CD4-positive, alpha-beta T cell treated with Interferon gamma for 1 hour (primary cell): ENCODE measurements at places on chromosomes 4 and X.
A peak's percentile ranks its signal among the peaks of the same experiment; 100 is the strongest.

DNA sequence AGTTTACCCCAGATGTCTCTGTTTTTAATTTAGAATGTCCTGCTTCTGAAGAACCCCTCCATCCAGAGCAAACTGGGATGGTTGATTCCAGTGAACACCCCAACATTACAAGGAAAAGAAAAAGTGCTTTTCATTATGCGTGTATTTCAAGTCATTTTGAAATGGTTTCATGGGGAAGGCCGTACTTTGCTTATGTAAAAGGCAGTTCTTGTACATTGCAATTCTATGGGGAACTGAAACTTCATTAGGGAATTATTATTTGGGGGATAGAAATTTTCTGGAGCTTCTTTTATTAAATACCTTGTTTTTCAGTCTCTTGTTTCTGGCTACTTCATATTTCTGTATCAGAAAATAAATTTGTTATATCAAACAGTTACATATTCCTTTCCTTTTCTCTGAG lies 96.9 kb upstream of the ZNF518B start:
- DNase-seq: no peak

DNA sequence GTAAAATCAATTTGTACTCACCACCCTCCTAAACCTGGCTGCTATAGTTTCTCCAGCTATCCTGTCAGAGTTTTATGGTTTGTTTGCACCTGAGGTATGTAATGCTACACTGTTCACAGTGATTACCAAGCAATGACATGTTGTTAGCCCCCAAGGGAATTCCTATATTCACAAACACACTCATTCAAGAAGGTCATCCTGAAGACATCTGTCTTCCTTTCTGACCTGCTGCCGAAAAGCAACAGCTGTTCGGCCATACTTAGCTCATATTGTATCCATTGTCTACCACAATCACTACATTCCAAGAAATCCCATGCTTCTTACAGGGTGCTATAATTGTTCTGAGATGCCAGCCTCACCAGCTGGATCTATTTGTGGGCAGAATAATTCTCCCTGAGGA lies 160.1 kb upstream of the GYPA start:
- DNase-seq: no peak

GRCh38 chr4:3168029-3168428 lies 80.9 kb upstream of the MSANTD1 start:
- no peak for DNase-seq

DNA sequence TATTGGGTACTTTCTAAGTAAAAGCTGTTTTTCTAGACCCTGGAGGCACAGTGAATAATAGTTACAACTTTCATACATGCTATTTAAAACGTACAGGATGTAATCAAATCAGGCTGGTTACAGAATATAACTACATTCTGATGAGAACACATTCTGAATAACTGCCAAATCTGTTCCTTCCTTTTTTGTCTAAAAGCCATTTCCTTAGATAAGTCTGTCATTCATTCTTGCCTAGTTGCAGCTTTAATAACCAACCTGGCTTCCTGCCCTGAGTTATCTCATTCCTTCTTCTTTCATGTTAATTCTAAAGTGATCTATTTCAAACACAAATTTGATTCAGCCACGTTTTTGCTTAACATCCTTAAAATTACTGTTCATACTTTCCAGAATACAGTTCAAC lies 189.7 kb upstream of the ITM2A start:
- DNase-seq: no peak

- no peak for DNase-seq
Observed at GRCh38 chr4:17370818-17371217, 141.1 kb downstream of the QDPR start.

DNA sequence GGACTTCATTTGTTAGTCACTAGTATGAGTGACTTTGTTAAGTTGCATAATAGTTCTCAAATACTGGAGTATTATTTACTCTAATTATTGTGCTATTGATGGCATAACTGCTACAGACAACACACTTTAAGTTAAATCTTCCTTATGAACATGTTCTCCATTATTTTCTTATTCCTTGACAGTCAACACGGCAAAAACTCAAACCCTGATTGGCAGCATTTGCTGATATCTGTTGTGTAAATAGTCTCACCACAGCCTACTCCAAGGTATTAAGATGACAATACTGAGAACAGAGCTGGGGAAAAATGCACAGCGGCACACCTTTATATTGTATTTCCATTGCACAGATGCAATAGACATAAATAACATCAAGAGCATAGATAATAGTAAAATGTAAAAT lies 568.0 kb upstream of the AADAT start:
- no peak for DNase-seq

DNA sequence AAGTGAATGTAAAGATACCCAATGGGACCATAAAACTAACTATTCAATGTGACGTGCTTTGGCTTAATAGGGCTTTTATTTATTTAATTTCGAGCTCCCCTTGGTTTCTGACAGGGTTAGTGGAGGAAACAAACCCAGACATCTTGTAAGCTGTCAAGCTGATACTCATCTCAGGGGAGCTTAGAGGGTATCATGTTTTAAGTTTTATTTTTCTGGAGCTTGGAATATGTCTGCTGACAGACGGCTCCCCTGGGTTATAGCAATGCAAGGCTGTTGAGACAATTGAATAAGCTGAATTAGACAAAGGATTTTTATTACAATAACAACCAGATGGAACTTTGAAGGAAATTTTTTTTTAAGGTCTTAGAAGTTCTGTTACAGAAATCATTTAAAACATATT lies 456.5 kb downstream of the IL1RAPL1 start:
- DNase-seq: no peak

- DNase-seq: no peak
Observed at GRCh38 chrX:7110821-7111276, 36.7 kb upstream of the STS start.

DNA sequence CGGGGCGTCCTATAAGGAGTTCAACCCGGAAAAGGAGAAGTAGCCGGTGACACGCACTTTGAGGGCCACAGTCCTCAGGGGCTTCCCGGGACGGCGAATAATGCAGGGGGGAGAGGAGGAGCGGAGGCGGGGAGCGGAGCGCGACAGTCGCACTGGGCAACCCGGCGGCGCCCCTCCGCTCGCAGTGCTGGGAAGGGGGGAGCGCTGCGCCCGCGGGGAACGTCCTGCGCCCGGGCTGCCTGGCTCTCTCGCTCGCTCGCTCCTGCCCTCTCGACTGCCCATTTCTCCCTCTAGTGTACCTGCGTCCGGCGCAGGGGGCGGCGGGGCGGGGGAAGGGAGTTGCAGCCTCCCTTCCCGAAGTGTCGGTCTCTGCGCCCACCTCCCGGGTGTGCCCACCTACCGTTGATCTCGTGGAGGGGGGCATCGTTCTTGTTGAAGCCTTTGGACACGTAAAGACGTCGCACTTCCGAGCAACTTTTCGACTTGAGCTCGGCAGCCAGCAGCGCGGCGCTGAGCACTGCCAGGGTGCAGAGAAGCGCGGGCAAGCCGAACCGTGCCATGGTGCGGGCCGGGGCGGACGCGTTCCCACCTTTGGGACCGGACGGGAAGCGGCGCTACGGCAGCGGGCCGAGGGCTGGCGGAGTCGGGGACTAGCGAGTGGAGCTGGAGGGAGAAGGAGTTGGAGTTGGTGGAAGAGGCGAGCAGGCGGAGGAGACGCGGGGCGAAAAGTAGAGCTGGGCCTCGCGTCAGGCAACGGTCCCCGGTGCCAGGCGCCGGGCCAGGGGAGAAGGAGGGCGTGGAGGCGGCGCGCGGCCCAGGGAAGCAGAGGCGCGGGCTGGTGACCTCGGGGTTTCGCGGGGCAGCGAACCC lies 648 bp downstream of the GPC4 start:
- DNase-seq: peak; percentile 21

- peak; percentile 16 for DNase-seq
Observed at GRCh38 chr4:10983268-10983667, 298.7 kb upstream of the CLNK start.

- DNase-seq: no peak
Observed at GRCh38 chrX:147962476-147962875, 18.7 kb upstream of the FMR1NB start.

GRCh38 chr4:54806351-54806750 lies 148.6 kb downstream of the KIT start:
- DNase-seq: no peak

GRCh38 chr4:59369229-59369628 lies 1830.9 kb upstream of the ADGRL3 start:
- DNase-seq: no peak

- DNase-seq: no peak
Observed at GRCh38 chrX:39645178-39645895, 452.4 kb downstream of the BCOR start.
